ENCODE measurements at places on chromosomes 3 and 15. TPM values are rescaled to one million over a fixed set of nuclear protein-coding genes. Genes with fewer than 3 reads are reported as not detected.

DNA sequence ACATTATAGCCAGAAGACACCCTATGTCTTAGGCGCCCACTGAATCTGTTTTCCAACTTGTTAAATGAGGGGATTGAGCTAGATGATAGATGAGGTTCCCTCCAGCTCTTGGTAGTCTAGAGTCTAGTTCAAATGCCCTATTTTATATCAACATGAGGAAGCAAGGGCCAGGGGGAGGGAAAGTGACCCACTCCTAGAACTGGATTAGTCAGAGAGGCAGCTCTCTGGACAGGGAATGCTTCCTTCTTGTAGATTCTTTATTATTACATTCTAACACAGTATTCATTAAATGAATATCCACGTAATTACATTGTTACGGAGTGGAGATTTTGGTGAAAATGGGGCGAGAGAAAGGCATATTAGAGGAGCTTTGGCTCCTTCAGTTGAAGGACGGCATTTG, 89.5 kb downstream of the RAD18 start:
- H3K27ac ChIP-seq: no peak overlapping the region
- H3K4me3 ChIP-seq: no peak overlapping the region
- H3K36me3 ChIP-seq: peaks cover 7% of the 10 kb centered on the region
- no peak for DNase-seq

DNA sequence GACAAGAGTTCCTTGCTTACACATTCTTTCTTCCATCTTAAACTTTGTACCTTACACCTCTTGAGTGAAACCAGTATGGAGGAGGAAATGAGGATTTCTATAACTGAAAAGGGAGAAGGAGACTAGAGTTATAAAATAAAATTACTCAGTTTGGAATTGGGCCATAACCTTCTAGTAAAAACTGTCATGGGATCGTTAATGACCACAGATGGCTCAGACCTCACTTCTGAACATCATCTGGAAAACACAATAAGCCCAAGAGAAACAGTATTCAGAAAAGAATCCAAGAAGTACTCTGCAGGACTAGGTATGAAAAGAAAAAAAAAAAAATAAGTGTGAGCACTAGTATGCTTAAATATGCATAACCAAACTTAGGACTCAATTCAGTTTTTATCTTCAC, 12.1 kb downstream of the GAP43 start:
- H3K27me3 ChIP-seq: no peaks in the 10 kb centered on the region
- H3K36me3 ChIP-seq: no peaks in the 10 kb centered on the region
- no peak for DNase-seq
- peaks cover 7% of the 10 kb centered on the region for H3K4me1 ChIP-seq
- H3K27ac ChIP-seq: no peak overlapping the region
- H3K4me3 ChIP-seq: no peak overlapping the region

DNA sequence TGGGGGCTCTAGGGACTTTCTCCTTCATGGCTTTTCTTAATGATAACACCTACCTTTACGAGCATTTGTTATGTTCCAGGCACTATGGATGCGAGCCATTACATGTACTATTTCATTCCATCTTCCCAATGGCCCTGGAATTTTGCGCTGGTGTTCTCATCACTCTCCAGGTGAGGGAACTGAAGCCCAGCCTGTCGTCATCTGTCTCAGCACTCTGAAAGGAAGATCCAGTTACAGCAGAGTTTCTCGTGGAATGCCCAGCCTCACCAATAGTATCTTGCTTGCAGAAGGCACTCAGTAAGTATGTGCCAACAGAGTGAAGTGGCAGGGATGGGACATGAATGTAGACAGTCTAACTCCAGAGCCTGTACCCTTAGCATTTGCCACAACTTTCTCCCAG, 56.8 kb downstream of the NOX5 start:
- no peaks in the 10 kb centered on the region for H3K36me3 ChIP-seq
- no peak overlapping the region for H3K27ac ChIP-seq
- DNase-seq: no peak

- H3K4me3 ChIP-seq: no peak overlapping the region
- H3K27ac ChIP-seq: no peak overlapping the region
- no peak for DNase-seq
- no peaks in the 10 kb centered on the region for H3K36me3 ChIP-seq
- H3K4me1 ChIP-seq: no peaks in the 10 kb centered on the region
- H3K27me3 ChIP-seq: no peaks in the 10 kb centered on the region
These were observed 37.8 kb downstream of the MITF start for GRCh38 chr3:69776920-69777581.

DNA sequence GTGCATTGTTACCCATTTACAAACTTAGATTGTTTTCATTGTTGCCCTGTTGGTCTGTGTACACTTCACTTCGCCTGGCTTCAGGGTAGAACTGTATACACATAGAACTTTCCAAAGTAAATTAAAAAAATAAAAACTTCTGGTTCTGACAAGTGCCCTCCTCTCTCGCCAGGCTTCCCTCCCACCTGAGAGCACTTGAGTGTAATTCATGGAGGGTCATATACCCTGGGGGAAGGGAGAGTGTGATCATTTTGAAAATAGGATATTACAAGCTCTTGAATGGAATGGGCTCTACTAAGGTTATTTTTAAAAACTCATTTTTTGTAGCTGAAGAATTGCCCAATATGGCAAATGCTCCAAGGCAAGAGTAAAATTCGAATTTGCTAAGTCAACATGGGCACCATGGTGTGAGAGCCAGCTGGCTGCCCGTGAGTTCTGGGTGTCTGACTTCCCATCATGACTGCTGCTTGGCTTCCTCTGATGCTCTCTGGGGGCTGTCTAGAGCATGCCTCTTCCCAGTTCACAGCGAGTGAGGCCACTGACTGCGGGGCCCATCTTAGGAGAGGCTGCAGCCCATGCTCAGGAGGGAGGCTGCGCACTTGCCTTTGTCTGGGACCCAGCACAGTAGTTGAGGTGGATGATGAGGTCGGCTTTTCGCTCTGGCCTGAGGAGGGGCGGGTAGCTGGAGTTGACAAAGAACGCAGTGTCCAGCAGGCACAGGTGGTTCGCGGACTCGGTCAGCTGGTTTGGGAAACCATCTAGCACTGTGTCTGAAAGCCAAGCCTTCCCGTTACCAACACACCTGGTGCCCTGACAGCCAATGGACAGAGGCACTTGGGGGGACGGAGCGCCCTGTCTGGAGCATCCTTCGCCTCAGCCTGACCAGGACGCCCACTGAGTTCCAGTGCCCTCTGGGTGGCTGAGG, 13.1 kb upstream of the EHD4 start:
- DNase-seq: no peak
- peaks cover 16% of the 10 kb centered on the region for H3K4me1 ChIP-seq
- H3K27me3 ChIP-seq: no peaks in the 10 kb centered on the region
- no peak overlapping the region for H3K4me3 ChIP-seq
- no peak overlapping the region for H3K27ac ChIP-seq

GRCh38 chr3:8255725-8256124, 245.9 kb upstream of the LMCD1 start:
- H3K27ac ChIP-seq: no peak overlapping the region
- H3K4me3 ChIP-seq: no peak overlapping the region
- no peaks in the 10 kb centered on the region for H3K4me1 ChIP-seq
- DNase-seq: no peak

GRCh38 chr3:107993771-107994170, 97.1 kb downstream of the CD47 start:
- H3K36me3 ChIP-seq: no peaks in the 10 kb centered on the region
- peaks cover 11% of the 10 kb centered on the region for H3K4me1 ChIP-seq
- no peak overlapping the region for H3K27ac ChIP-seq
- H3K4me3 ChIP-seq: no peak overlapping the region
- DNase-seq: no peak

GRCh38 chr3:128875556-128876120, 3.8 kb upstream of the ACAD9 start:
- H3K36me3 ChIP-seq: no peaks in the 10 kb centered on the region
- H3K4me3 ChIP-seq: no peak overlapping the region
- peaks cover 16% of the 10 kb centered on the region for H3K4me1 ChIP-seq
- no peaks in the 10 kb centered on the region for H3K27me3 ChIP-seq
- H3K27ac ChIP-seq: peak overlapping the region; percentile 2

GRCh38 chr15:77907824-77908751, 169.4 kb downstream of the TBC1D2B start:
- H3K4me1 ChIP-seq: no peaks in the 10 kb centered on the region
- H3K27ac ChIP-seq: no peak overlapping the region
- no peak overlapping the region for H3K4me3 ChIP-seq
- H3K36me3 ChIP-seq: no peaks in the 10 kb centered on the region

- no peak overlapping the region for H3K4me3 ChIP-seq
- H3K27ac ChIP-seq: no peak overlapping the region
- H3K36me3 ChIP-seq: no peaks in the 10 kb centered on the region
- H3K4me1 ChIP-seq: 0 out of 2 replicates have a peak, but pooled peaks cover 15% of the 10 kb centered on the region
- no peak for DNase-seq
These were observed 49.2 kb downstream of the CACNA2D3 start for GRCh38 chr3:54171509-54171908.

- H3K4me3 ChIP-seq: no peak overlapping the region
- DNase-seq: no peak
- H3K36me3 ChIP-seq: peaks cover 10% of the 10 kb centered on the region
- H3K27ac ChIP-seq: no peak overlapping the region
- no peaks in the 10 kb centered on the region for H3K27me3 ChIP-seq
These were observed 17.8 kb downstream of the UQCC5 start for GRCh38 chr3:52554026-52554755.

- no peaks in the 10 kb centered on the region for H3K27me3 ChIP-seq
- H3K4me3 ChIP-seq: no peak overlapping the region
- H3K27ac ChIP-seq: no peak overlapping the region
- no peaks in the 10 kb centered on the region for H3K4me1 ChIP-seq
These were observed 346.6 kb downstream of the EPHB1 start for GRCh38 chr3:135141672-135142071.

GRCh38 chr3:170467007-170467406, 48.3 kb downstream of the CLDN11 start:
- peaks cover 36% of the 10 kb centered on the region for H3K4me1 ChIP-seq
- no peaks in the 10 kb centered on the region for H3K36me3 ChIP-seq

GRCh38 chr15:67070150-67070549, 4.7 kb downstream of the SMAD3 start:
- peaks cover 32% of the 10 kb centered on the region for H3K27me3 ChIP-seq
- peaks cover 29% of the 10 kb centered on the region for H3K4me1 ChIP-seq
- DNase-seq: no peak
- H3K4me3 ChIP-seq: no peak overlapping the region
- H3K36me3 ChIP-seq: no peaks in the 10 kb centered on the region

- no peak for DNase-seq
- no peak overlapping the region for H3K27ac ChIP-seq
- H3K4me3 ChIP-seq: no peak overlapping the region
- H3K36me3 ChIP-seq: no peaks in the 10 kb centered on the region
- no peaks in the 10 kb centered on the region for H3K4me1 ChIP-seq
- no peaks in the 10 kb centered on the region for H3K27me3 ChIP-seq
These were observed 73.2 kb upstream of the SLC4A7 start for GRCh38 chr3:27557411-27557810.

DNA sequence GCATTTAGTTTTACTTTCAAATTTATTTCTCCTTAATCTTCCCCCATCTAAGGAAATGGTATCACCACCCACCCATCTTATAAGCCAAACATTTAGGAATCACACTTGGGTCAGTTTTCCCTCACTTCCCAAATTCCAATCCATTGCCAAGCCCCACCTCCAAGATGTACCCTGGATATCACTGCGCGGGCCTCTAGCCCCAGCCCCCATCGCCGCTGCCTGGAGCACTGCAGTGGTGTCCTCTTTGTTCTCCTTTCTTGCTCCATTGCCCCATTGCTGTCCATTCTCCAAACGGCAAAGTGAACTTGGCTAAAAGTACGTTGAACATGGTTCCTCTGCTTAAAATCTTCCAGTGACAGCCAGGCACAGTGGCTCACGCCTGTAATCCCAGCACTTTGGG, 267.8 kb downstream of the SHOX2 start:
- H3K36me3 ChIP-seq: no peaks in the 10 kb centered on the region
- H3K4me1 ChIP-seq: no peaks in the 10 kb centered on the region
- DNase-seq: no peak
- H3K4me3 ChIP-seq: no peak overlapping the region
- H3K27me3 ChIP-seq: no peaks in the 10 kb centered on the region

GRCh38 chr15:60835974-60836373, 357.0 kb upstream of the ICE2 start:
- peaks cover 23% of the 10 kb centered on the region for H3K4me1 ChIP-seq
- no peaks in the 10 kb centered on the region for H3K27me3 ChIP-seq
- no peak for DNase-seq
- no peaks in the 10 kb centered on the region for H3K36me3 ChIP-seq

DNA sequence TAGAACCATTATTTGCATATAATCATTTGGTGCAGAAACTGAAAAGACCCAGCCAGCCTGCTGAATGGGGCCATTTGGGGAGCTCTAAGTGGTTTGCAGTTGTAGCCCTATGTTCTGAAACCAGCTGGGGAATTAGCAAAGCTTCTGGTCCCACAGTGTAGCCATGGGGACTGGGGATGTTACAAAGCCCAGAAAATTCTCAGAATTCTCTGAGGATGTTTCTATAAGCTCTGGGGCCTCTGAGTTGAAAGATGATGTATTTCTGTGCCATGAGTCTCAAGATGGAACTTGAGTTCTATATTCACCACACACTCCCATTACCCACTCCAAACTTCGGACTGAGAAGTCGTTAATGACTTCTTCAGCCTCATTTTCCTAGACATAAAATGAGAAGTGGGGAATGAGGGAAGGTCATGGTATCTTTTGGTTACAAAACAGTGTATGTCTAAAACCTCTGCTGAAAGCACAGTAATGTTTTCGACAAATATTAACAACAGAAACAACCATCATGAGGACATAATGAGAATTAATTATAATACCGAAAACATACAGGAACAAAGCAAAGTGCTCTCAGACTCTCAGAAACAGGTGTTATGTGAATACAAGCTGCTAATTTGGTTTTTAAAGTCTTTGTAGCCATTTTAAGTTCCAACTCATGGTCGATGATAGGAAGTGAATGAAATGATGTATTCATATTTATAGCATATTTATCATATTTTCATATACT, 89.4 kb downstream of the RFTN1 start:
- no peaks in the 10 kb centered on the region for H3K27me3 ChIP-seq
- no peak for DNase-seq
- no peaks in the 10 kb centered on the region for H3K4me1 ChIP-seq
- H3K4me3 ChIP-seq: no peak overlapping the region

- DNase-seq: no peak
- no peak overlapping the region for H3K27ac ChIP-seq
- H3K27me3 ChIP-seq: no peaks in the 10 kb centered on the region
- no peaks in the 10 kb centered on the region for H3K4me1 ChIP-seq
- H3K4me3 ChIP-seq: no peak overlapping the region
These were observed 29.1 kb upstream of the TNIK start for GRCh38 chr3:171489348-171489747.

The FOXP1 gene
- total RNA-seq: 32.9 TPM

The CPEB1 gene
- 9.4 TPM for total RNA-seq

The GABRA5 gene
- 15.5 TPM for total RNA-seq

The FBXL22 gene
- not detected for total RNA-seq

The SPRED1 gene
- total RNA-seq: 44.1 TPM

The B3GALNT1 gene
- 8.3 TPM for total RNA-seq

The DUOXA2 gene
- not detected for total RNA-seq

The CACNA2D2 gene
- total RNA-seq: 10.3 TPM

The FGD5 gene
- total RNA-seq: 12.2 TPM
